Testis (tissue), 5 donors: ENCODE measurements at places on chromosomes 16 and 17. TPM values are rescaled to one million over a fixed set of nuclear protein-coding genes. Genes with fewer than 3 reads are reported as not detected.

Gene MYH10
- 25.5 TPM for polyA plus RNA-seq

Gene ELAC2
- 65.0 TPM for polyA plus RNA-seq

Gene TNFRSF13B
- polyA plus RNA-seq, result 0.59 TPM

DNA sequence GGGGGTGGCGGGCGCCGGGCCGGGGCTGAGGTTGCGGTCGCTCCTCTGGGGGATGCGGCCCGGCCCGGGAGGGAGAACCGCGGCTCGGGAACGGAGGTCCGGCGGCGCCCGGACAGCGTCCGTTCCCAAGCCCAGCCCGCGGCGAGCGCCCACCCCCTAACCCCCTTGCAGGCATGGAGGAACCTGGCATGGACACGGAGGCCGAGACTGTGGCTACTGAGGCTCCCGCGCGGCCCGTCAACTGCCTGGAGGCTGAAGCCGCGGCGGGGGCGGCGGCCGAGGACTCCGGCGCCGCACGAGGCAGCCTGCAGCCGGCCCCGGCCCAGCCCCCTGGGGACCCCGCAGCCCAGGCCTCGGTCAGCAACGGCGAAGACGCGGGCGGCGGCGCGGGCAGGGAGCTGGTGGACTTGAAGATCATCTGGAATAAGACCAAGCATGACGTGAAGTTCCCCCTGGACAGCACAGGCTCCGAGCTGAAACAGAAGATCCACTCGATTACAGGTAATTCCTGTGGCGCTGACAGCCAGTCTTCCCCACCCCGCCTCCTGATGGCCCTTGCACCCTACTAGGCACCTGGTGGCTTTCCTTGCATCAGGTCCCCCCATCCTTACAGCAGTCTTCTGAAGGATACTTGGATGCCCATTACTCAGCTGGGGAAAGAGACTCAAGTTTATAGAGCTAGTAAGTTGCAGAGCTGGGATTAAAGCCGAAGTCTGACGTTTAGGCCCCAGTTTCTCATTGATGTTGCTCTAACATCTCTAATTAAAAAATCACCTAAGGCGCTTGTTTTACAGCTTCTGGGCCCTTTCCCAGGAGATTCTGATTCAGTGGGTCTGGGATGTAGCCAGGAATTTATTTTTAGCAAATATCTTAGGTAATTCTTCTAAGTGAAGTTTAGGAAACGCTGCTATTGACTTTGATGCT, 514 bp downstream of the UBFD1 start:
- peak overlapping the region; percentile 94 for H3K4me3 ChIP-seq
- peaks cover 26% of the 10 kb centered on the region for H3K4me1 ChIP-seq
- H3K27ac ChIP-seq, result peak overlapping the region; percentile 96
- no peaks in the 10 kb centered on the region for H3K27me3 ChIP-seq

DNA sequence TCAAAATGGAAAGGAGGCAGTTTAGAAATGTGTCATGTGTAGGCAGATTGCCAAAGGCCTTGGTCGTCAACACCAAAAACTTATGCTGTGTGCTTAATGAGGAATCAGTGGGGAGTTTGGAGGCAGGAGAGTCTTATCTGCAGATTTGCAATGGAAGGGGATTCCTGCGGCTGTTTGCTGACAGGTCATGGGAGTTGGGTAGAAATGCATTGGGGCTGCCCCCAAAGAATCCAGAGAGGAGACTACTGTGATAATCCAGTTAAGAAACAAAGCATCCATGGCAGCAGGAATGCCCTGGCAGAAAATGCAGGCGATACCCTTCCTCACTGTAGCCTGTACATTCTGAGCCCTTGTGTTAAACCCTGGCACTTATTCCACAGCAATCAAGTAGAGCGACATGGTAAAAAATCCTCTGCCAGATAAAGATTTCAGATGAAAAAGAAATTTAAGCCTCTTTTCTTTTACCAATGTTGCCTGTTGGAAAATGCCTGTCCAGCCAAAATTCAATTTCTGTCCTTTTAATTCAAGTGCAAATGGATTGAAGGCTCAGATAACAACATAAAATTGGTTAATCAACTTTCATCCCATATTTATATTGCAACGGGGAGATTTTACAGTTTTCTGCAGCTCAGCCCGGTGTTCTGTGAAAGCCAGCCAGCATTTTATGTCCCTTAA, 491.0 kb upstream of the CDH5 start:
- no peaks in the 10 kb centered on the region for H3K27me3 ChIP-seq
- no peak overlapping the region for H3K27ac ChIP-seq
- H3K36me3 ChIP-seq, result no peaks in the 10 kb centered on the region
- DNase-seq, result no peak
- H3K4me1 ChIP-seq, result no peaks in the 10 kb centered on the region

DNA sequence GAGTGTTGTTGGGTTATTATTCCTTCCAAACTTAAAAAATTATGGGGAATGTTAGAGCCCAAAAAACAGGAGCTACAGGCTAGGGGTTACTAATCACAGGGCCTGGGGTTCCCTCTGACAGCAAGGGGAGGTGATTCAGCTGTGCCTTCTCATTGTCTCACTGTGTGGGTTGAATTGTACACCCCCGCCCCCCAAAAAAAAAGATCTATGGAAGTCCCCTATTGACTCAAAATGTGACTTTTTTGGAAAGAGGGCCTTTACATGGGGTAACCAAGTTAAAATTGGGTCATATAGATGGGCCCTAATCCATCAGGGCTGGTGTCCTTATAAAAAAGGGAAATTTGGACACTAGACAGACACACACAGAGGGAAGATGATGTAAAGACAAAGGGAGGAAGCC, 190.2 kb downstream of the SOX9 start:
- no peak overlapping the region for H3K27ac ChIP-seq
- H3K36me3 ChIP-seq, result no peaks in the 10 kb centered on the region
